Thymus (tissue), 14 donors: ENCODE measurements at places on chromosomes 1 and 21. TPM values are rescaled to one million over a fixed set of nuclear protein-coding genes. Genes with fewer than 3 reads are reported as not detected.

GRCh38 chr21:27831816-27832569 is 865.1 kb upstream of the ADAMTS5 start:
- no peaks in the 10 kb centered on the region for H3K27me3 ChIP-seq
- no peaks in the 10 kb centered on the region for H3K36me3 ChIP-seq
- DNase-seq = no peak
- no peak overlapping the region for H3K4me3 ChIP-seq
- no peaks in the 10 kb centered on the region for H3K4me1 ChIP-seq

- no peaks in the 10 kb centered on the region for H3K4me1 ChIP-seq
- no peak overlapping the region for H3K4me3 ChIP-seq
- H3K27ac ChIP-seq = no peak overlapping the region
- peak; percentile 19 for DNase-seq
These were observed 203.3 kb upstream of the JUN start for GRCh38 chr1:58986996-58987767.

- no peak overlapping the region for H3K27ac ChIP-seq
- no peaks in the 10 kb centered on the region for H3K36me3 ChIP-seq
- H3K27me3 ChIP-seq = no peaks in the 10 kb centered on the region
- no peak for DNase-seq
These were observed 14.4 kb upstream of the ERVH48-1 start for GRCh38 chr21:42939582-42940413.

DNA sequence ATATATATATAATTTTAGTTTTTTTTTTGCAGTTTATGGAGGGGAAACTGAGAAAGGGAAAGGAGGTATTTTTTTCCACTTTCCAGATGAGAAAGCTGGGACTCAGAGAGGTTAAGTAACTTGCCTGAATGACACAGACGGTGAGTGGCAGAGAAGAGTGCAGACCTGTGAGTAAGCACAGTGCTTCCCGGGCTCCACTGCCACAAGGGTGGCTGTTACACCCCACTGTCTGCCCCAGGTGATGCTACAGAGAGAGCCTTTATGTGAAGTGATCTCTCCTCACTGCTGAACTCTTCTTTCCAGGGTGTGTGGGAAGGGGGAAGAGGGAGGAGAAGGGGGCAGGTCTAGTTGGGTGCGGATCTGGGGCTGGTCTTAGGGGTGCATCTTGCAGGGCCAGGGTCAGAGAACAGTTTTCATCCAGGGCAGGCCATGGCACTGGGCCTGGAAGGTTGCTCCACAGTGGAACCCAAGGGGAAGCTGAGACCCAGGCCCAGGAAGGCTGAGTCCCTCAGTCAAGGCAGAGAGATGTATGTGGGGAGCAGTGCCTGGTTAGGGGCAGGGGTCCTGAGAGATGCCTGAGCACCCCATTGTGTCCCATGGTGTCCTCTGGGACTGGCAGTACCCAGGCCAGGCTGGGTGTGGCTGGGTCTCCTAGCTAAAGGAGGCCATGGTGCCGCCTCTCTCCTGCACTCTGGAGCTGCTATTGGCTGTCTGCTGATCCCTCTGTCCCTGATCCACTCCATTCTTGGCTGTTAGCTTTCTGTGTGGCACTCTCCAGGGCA is 357.5 kb downstream of the PTPRU start:
- no peak for DNase-seq
- no peaks in the 10 kb centered on the region for H3K4me1 ChIP-seq
- H3K27me3 ChIP-seq = no peaks in the 10 kb centered on the region
- no peaks in the 10 kb centered on the region for H3K36me3 ChIP-seq
- no peak overlapping the region for H3K27ac ChIP-seq

ZMYND12 gene
- total RNA-seq = 1.4 TPM

FYB2 gene
- total RNA-seq = 4.7 TPM

GRCh38 chr21:45824546-45825215 is 156.9 kb upstream of the COL6A1 start:
- no peak overlapping the region for H3K27ac ChIP-seq
- H3K4me1 ChIP-seq = peaks cover 38% of the 10 kb centered on the region
- DNase-seq = no peak
- no peaks in the 10 kb centered on the region for H3K27me3 ChIP-seq
- H3K36me3 ChIP-seq = peaks cover 14% of the 10 kb centered on the region

TAS1R1 gene
- total RNA-seq = not detected
